Fibroblast of lung (primary cell): ENCODE measurements at places on chromosomes 7 and 10. TPM values are rescaled to one million over a fixed set of nuclear protein-coding genes. Genes with fewer than 3 reads are reported as not detected.

Gene PLA2G12B
- total RNA-seq = not detected in 2 replicates

Gene NXPH1
- not detected in 2 replicates for total RNA-seq

Gene MYOZ1
- total RNA-seq = 0.17 and 0.51 TPM in 2 replicates

Gene ZCWPW1
- 2.8 and 4.1 TPM in 2 replicates for total RNA-seq

Gene CNNM2
- total RNA-seq = 4.4 and 6.1 TPM in 2 replicates

Gene HABP2
- total RNA-seq = not detected in 2 replicates

Gene C10orf105
- total RNA-seq = under 0.01 TPM in 2 replicates

Gene CYP3A7
- total RNA-seq = 23.9 and 37.8 TPM in 2 replicates

Gene DLX6
- under 0.01 TPM in 1 of 2 replicates, not detected in the other for total RNA-seq

Gene OR2A12
- total RNA-seq = not detected in 2 replicates

Gene AMPH
- 1.5 and 3.6 TPM in 2 replicates for total RNA-seq

Gene MYL7
- not detected in 2 replicates for total RNA-seq

Gene STEAP4
- 0.26 and 0.99 TPM in 2 replicates for total RNA-seq

Gene FAM180A
- 24.4 and 38.5 TPM in 2 replicates for total RNA-seq

Gene RPP38
- total RNA-seq = 14.6 and 15.4 TPM in 2 replicates

Gene SPDYE2
- total RNA-seq = not detected in 2 replicates

Gene FAM24B
- 4.4 and 6.8 TPM in 2 replicates for total RNA-seq

Gene COL26A1
- not detected in 2 replicates for total RNA-seq

Gene SPDYE2B
- not detected in 2 replicates for total RNA-seq

Gene AKR1D1
- not detected in 2 replicates for total RNA-seq
